ENCODE measurements at places on chromosomes 4 and X.

DNA sequence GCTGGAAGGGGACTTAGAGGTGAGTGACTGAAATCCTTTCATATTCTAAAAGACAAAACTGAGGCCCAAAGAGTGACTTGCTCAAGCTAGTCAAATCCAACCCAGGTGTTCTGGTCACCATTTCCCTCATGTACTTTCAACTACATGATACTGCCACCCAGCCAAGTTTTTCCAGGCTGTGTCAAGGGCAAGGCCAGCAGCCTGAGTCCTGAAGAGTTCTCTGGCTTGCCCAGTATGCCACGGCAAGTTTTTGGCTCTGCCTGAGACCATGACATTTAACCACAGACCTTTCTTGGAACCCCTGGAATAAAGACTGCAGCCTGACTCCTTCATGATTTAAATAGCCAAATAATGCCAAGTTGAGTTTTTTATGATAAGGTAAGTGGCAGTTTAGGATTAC is 10.7 kb upstream of the TMEM164 start:
- DNase-seq: no peak

- DNase-seq: no peak
These were observed 157.3 kb downstream of the RRAGB start for GRCh38 chrX:55874807-55875206.

- no peak for DNase-seq
These were observed 43.5 kb downstream of the NDST3 start for GRCh38 chr4:118077767-118078105.

GRCh38 chr4:16270454-16271328 is 44.4 kb upstream of the TAPT1 start:
- no peak for DNase-seq

- no peak for DNase-seq
These were observed 68.0 kb downstream of the OPHN1 start for GRCh38 chrX:68365341-68365740.
